ENCODE measurements at places on chromosomes 5 and 9.

GRCh38 chr9:107749787-107750444 is 260.3 kb upstream of the KLF4 start:
- peak; percentile 61 for DNase-seq

GRCh38 chr5:181241393-181241975 is 2.2 kb downstream of the RACK1 start:
- DNase-seq = no peak

- DNase-seq = no peak
Observed at GRCh38 chr5:84017523-84018172, 297.0 kb upstream of the HAPLN1 start.

- DNase-seq = no peak
Observed at GRCh38 chr9:4241552-4241951, 58.3 kb downstream of the GLIS3 start.

DNA sequence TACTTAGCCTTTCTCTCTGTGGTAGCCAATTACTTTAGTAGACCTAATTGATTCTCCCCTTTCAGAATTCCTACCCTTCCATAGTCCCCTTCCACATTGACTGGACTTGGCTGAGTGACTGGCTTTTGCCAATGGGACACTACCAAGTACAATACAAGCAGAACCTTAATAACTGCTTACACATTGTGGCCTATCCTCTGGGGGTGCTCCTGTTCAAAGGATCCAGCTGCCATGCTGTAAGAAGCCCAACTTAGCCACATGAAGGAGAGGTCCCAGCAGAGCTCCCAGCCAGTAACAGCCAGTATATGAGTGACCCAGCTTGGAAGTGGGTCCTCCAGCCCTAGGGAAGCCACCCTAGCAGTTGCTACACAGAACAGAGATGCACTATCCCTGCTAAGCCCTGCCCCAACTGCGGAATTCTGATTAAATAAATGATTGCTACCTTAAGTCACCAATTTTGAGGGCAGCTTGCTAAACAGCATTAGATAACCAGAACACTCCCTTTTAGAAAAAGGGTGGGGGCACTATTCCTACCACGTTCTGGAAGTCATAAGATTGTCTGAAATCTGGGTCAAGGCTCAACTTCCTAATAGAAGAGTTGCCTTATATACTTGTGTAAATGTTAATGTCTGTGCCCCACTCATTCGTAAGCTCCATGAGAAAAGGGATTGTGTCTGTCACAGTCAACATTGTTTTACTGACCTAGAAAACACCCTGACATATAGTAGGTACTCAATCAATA is 11.1 kb upstream of the APTX start:
- no peak for DNase-seq

- DNase-seq = no peak
Observed at GRCh38 chr9:117747386-117747970, 43.3 kb downstream of the TLR4 start.

- no peak for DNase-seq
Observed at GRCh38 chr9:27247756-27248155, 49.2 kb downstream of the EQTN start.

DNA sequence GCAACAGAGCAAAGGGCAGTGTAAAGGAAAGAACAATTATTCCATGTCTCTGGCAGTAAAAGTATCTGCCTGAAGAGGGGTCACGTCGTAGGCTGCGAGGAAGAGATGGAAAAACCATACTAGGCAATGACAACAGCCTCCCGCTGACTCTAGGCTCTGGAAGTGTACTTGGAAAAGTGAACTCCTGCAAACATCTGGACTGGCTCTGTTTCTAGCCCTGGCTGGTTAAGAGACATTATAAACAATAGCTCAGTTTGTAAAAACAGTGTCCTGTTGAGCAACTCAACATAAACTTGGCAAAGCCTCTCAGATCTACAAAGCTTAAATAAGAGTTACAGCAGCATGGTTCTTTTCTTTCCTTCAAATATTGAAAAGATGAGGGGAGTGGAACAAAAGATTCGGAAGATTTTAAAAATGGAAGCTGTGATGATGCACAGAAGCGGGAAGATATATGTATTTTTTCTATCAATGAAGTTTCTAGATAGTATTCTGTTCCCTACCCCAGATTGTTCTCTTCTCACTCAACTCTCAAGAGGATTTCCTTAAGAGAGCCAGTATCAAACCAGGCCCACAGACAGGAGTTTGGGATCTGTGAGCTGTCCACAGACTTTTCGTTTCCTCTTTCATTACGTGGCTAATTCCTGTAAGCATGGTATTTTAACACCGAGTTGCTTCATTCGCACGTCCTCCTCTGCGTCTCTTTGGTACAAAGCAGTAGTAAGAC is 79.4 kb downstream of the SPTLC1 start:
- no peak for DNase-seq

DNA sequence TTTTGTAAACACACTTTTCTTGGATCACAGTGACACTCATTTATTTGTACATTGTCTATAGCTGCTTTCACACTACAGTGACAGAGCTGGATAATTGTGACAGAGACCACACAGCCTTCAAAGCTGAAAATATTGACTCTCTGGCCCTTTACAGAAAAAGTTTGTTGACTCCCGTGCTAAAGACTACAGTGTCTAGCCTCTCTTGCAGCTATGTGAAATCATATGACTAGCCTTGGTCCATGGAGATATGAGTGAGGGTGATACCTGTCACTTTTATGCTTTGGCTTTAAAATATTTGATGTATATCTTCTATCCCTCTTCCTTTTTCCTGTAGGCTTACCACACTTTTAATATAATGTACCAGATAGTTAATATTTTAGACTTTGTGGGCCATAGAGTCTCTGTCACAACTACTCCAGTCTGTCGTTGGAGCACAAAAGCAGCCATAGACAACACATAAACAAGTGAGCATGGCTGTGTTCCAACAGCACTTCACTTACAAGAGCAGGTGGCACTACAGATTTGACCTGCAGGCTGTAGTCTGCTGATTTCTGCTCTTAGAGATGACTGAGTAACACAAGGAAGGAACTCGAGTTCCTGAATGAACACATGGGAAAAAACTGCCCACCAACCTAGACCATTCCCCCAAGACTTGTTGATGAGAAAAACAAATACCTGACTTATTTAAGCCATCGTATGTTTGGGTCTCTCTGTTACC is 73.5 kb upstream of the ANKRD55 start:
- no peak for DNase-seq

DNA sequence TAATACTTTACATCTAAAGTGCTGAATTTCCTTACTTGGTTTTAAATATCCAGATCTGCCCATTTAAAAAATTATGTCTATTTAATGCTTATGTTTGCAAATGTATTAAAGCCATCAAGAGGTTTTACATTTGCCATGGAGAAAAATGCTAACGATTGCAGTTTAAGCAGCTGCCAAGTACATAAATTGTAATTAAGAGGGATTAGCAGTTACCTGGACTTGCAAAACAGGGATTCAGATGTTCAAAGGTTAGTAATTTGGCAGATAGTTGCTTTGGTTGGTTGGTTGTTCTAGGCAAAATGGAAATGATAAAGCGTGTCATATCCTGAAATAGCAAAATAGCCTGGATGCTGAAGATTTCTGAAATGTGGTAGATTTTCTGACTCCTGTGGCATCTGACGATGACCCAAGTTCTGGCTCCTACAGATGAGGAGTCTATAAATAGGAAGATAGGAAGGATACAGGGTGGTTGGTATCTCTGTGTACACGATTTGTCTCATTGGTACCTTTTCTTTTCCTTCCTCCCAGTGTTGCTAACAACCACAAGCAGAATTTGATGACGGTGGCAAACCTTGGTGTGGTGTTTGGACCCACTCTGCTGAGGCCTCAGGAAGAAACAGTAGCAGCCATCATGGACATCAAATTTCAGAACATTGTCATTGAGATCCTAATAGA is 282.9 kb downstream of the NR3C1 start:
- DNase-seq = no peak

- DNase-seq = no peak
Observed at GRCh38 chr9:131179561-131180219, 54.3 kb downstream of the NUP214 start.

DNA sequence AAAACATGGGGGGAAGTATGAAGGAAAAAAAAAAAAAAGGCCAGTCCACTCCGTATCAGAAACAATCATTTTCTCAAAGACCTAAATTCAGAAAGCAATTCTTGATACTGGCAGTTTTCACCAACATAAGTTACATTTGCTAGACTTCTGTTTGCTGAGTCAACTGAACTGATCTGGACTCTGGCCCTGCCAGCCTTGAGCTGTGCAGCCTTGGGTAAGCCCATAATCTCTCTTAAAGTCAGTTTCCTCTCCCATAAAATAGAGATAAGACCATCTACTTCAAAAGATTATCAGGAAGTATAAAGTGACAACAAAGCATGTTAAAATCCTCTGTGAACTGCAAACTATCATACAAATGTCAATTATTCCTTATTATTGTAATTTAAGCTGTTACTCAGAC is 106.8 kb downstream of the MAPKAP1 start:
- DNase-seq = no peak

- DNase-seq = no peak
Observed at GRCh38 chr9:114266969-114267368, 55.9 kb upstream of the ORM1 start.

- DNase-seq = no peak
Observed at GRCh38 chr9:76516871-76517270, 57.9 kb downstream of the GCNT1 start.

- DNase-seq = no peak
Observed at GRCh38 chr9:97847474-97848214, 5.4 kb upstream of the FOXE1 start.

GRCh38 chr9:133058071-133058470 is 3.7 kb upstream of the CEL start:
- no peak for DNase-seq
